ENCODE measurements at places on chromosomes 2 and 18.

DNA sequence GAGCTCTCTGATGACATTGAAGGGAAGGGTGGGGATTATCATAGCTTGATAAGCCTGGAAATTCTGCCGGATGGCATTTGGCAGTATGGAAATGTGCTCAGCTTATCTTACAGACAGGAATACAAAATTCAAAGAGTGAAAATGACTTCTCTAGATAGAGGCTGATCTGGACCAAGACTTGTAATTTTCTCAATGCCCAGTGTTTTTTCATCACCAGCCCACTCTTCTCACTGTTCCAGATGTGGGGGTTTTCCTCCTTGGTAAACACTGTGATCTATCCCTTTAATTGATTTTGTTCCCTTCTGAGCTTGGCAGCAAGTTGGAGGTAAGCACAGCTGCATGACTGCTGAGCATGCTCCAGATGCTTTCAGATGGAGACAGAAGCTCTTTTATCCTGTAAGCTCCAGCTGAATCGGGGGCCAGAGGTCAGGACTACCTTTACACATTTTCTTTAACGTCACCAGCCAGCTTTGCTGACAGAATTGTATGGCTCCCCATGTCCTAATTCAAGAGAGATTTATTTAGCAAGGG is 287.4 kb upstream of the TCF4 start:
- DNase-seq: no peak

DNA sequence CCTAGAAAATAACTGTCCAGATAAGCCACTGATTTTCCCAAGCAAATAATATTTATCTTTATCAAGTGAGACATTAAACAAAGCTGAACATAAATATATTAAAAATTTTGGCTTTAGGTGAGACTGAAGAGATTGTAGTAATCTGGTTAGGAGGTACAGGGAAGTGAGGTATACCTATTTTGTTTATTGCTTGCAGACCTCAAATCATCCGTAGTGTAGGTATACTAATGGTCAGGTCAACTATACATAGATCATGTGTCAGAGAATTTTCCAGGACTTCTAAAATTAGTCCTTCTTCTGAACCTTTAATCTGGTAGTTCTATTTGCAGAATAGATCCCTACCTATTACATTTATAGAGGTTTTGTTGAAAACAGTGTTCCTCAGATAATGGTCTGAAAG is 41.5 kb downstream of the SP140 start:
- DNase-seq: no peak

DNA sequence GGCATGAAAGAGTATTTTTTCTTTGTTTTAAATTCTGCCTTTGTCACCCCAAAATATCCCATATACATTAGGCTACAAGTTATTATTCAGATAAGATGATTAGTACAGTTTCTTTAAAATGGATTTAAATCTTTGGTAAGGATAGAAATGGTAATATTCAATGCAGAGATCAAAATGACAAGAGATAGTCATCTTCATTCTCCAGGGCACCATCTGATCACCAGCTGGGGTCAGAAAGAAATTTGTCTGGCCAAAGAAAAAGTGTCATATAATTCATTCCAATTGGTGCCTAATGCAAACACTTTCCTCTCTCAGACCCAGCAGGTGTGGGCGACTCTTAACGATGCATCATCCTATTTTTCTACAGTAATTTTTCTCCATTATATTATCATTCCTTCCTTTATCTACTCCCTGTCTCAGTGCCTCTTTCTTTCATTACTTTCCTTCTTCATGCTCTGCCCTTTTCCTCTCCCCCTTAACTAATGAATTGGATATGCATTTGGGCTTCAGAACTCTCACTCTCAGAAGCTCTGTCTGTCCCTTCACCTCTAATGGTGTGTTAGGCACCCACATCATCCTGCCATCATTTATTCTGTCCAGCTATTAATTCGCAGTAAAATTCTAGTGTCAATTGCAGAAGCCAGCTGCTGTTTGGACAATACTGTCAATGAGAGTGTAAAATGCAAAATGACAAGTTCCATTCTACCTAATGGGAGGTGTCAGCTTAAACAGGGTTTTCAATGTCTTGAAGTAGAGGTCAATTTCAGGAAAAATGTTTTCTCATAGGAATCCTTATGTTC is 570.5 kb downstream of the TDRD15 start:
- DNase-seq: no peak

- no peak for DNase-seq
Observed at GRCh38 chr2:133561045-133561852, 7.0 kb downstream of the NCKAP5 start.

DNA sequence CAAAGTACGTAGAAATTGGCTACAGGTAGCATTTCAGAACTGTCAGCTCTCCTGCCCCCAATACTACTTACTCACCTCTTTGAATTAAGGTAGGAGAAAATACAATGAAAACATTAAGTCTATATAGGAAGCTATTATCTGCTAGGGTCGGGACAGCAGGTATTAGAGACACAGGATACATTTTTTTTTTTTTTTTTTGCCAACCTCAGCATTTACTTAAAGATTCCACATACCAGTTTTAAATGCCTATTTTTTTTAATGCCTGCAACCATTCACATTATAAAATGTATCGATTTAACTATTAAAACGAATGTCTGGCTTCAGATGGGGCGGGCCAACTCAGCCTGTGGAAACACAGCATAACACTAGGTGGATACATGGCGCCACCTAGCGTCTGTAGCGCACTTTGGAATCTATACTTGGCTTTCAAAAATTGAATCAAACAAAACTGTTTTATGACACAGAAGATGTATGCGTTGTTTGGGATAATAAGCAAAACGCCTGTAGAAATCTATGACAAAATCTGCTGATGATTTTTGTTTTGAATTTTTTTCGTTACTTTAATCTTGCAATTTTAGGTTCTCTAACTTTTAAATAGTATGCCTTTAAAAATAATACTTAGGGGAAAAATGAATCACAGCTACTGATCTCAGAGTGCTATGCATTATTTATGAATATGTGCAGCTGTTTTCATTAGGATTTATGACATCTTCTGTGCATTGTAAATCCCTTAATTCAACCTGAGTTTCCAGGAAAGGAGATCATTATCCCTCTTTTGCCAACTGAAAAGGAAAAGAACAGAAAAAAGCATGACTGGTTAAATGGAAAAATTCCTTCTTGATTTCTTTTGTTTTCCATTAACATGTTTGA is 261.0 kb downstream of the NYAP2 start:
- peak; percentile 85 for DNase-seq

DNA sequence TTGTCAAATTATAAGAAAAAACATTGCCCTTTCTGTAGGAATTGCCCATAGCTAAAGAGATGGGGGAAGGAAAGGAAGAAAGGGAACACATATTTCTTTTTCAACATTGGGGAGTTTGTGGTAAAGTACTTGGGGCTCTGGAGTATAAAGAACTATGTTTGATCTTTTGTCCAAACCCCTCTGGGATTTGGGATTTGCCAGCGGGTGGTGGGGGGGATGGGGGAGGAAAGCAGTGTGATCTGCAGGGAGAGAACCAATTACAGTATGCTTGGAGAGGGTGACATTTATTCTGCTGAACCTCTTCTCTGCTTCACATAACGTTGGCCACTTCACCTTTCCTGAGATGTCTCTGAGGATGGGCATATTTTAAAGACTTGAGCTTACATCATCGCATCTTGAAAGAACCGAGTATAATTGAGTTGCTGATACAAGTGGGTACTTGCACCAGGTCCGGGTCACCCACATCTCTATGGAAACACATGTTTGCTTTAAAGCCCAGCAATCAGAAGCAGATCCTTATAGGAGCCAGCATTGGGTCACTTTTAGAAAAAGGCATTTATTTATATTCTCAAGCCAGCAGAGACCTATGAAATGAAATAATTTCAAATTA is 73.1 kb downstream of the SPATS2L start:
- DNase-seq: no peak

DNA sequence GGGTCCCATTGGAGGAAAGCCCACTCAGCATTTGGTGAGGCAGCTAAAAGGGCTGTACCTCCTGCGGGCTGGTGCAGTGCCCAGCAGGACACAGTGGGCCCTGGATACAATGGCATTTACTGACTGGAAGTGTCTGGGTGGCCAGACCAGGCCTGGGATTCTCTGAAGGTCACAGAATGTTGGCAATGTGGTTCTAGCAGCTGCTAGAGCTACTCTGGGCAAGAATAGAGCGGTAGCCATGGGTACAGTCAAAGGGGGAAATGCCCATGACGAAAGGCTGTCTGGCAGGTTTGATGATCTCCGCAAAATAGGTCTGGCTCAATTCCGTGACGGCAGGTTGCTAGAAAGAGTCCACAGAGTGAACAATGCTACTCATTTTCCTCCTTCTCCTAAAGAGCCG is 241.8 kb downstream of the AFF3 start:
- no peak for DNase-seq

DNA sequence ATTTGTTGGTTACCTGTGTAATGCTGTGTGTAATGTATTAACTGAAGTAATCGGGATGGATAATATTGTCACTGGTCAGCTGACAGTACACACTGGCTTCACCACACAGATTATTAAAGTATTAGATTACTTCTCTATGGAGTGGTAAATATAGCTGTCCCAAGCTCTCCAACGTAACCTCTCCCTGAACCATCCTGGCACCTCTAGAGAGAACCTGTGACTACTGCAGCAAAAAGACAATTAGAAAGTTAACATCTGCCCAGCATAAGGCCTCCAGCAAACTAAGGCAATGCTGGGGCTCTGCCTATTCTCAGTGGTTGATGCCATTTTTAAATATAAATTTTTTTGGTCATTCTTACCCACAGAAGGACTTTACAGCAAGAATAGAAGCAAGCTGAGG is 351.3 kb downstream of the GPD2 start:
- DNase-seq: no peak

- peak; percentile 27 for DNase-seq
Observed at GRCh38 chr2:100819370-100820272, at the start of gene NPAS2. TSS of gene NPAS2 (plus strand) at chr2:100820139. CDS start at chr2:100904755, 84,616 bp downstream.

DNA sequence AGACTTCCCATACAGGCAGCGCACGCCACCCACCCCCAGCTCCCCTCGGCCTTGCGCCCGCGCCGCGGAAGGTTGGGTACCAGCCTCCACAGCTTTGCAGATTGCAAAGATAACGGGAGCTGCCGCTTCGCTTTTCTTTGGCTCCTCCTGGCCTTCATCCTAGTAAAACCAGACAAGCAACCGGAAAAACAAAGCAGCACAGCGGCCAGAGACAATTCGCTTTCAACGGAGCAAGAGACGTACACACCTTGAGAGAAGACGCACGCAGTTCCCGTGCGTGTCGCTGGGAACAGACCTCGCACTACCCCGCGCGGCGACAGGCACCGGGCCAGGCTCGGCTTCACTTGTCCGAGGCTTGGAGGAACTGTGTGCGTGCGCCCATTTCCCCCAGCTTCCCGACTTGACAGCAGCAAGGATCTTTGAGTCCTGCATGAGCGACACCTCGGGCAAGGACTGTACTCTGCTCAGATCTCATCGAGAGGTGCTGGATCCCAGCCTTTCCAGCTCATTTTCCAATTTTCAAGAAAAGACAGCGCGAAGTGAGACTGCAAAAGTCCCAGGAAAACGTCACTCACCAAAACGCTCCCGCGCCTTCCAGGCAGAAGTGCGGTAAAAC is 964 bp downstream of the ZBTB7C start:
- DNase-seq: peak; percentile 20

- no peak for DNase-seq
Observed at GRCh38 chr18:25518716-25519053, 166.7 kb upstream of the ZNF521 start.

DNA sequence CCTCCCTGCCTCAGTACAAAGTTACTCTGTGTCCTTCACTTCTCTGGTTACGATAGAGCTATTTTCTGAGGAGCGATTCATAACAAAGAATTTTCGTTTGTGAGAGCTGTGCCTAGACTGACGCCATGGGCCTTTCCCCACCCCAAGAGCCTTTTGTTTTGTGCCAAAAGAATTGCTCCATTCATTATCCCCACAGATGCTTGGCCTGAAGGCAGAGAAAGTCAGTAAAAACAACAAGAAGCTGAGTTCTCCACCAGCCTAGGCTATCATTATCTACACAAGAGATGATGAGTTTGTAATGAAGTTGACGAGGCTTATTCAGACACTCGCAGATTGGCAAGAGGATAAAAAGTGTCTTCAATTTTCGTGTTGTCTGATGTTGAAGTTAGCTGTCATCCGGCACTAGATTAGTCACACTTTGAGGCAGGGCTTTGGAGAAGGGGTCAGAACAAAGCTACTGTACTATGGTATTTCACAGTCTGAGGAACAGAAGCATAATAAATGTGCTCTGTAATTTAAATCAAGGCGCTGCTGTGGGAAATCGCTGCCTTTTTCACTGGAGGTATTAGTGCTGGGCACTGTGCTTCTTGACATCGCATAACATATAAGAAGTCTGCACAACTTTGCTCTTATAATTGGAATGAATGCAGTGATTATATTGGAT is 278.4 kb upstream of the FIGN start:
- no peak for DNase-seq

- no peak for DNase-seq
Observed at GRCh38 chr2:176851889-176852483, 360.6 kb upstream of the HNRNPA3 start.

DNA sequence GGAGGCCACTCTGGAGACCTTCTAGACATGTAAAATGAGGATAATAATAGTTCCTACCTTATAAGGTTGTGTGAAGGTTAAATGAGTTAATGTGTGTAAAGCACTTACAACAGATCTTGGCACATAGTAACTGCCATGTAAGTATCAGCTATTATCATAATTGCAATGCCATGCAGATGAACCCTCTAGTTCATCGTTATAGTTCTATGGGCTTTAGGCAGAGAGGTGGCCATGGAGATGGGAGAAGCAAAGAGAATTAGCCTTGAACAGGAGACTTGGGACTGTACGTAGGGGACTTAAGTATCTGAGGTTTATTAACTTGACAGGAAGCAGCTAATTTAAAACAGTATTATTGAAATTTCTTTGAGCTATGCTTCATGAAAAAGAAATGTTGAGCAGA is 151.8 kb downstream of the PIK3C3 start:
- DNase-seq: no peak

- no peak for DNase-seq
Observed at GRCh38 chr18:50981381-50981780, 13.5 kb downstream of the ELAC1 start.

- no peak for DNase-seq
Observed at GRCh38 chr2:10932345-10933151, 20.8 kb downstream of the KCNF1 start.

GRCh38 chr2:97644023-97644717 is 1.7 kb upstream of the COX5B start:
- DNase-seq: no peak
